Activated T-cell treated with anti-CD3 and anti-CD28 coated beads, Interleukin-2, amount 50 U/mL, for 48 hours (primary cell): ENCODE measurements at places on chromosomes 7 and 10.
A peak's percentile ranks its signal among the peaks of the same experiment; 100 is the strongest.

GRCh38 chr10:50387732-50388073, 136.4 kb upstream of the ASAH2 start:
- DNase-seq: no peak

DNA sequence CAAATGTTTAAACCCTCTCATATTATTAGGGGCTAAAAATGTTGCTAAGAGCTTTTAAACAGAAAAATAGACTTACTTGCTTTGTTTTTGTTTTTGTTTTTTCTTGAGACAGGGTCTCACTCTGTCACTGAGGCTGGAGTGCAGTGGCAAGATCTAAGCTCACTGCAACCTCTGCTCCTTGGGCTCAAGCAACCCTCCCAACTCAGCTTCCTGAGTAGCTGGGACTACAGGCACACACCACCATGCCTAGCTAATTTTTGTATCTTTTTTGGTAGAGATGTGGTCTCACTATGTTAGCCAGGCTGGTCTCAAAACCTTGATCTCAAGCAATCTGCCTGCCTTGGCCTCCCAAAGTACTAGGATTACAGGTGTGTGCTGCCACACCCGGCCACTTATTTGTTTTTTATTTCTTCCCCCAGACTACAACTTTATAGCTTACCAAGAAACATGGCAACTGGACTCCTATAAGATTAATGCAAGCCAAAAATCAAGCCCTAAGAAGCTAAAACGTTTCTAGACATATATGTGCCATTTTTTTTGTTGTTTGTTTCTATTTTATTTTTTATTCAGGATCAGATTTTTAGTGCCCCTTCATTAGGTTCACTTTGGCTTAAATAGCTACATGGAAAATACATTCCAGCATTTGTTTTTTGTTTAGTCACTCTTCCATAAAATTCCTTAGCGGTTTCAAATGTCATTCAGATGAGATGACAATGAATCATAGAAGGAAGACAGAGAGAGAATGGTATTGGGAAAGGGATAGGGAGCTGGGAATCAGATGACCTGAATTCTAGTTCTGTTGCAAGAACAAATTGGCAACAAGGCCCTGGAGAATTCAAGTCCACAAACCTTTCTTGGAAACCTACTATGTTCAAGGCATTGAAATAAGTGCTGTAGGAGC, 163.4 kb upstream of the MKLN1 start:
- no peak for DNase-seq

DNA sequence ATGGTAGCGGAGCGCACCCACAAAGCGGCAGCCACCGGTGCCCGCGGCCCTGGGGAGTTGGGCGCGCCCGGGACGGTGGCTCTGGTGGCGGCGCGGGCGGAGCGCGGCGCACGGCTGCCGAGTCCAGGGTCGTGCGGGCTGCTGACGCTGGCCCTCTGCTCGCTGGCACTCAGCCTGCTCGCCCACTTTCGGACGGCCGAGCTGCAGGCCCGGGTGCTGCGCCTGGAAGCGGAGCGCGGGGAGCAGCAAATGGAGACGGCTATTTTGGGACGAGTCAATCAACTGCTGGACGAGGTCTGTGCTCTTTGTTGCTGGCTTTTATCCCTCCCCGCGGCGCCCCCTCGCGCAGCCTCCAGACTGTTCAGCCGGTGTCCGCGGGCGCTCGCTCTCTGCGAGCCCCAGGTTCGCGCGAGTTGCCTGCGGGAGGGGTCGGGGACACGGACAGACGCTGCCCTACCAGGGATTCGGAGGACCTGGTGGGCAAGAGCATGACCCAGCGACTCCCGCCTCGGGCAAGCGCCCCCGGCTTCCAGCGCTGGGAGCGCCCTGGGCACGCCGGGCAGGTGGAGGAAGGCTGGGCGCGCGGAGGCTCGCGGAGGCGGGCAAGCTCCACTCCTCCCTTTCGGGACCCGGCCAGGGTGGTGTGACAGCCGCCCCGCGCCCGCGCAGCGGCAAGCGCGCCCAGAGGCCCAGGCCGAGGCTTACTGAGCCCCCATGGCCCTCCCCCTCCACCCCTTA, 887 bp downstream of the COL13A1 start:
- peak; percentile 22 for DNase-seq

GRCh38 chr10:61617586-61617985, 45.1 kb upstream of the CABCOCO1 start:
- no peak for DNase-seq

GRCh38 chr7:1160670-1161021, 650 bp upstream of the ZFAND2A start:
- no peak for DNase-seq

- DNase-seq: no peak
These were observed 27.2 kb downstream of the EZH2 start for GRCh38 chr7:148856891-148857290.

DNA sequence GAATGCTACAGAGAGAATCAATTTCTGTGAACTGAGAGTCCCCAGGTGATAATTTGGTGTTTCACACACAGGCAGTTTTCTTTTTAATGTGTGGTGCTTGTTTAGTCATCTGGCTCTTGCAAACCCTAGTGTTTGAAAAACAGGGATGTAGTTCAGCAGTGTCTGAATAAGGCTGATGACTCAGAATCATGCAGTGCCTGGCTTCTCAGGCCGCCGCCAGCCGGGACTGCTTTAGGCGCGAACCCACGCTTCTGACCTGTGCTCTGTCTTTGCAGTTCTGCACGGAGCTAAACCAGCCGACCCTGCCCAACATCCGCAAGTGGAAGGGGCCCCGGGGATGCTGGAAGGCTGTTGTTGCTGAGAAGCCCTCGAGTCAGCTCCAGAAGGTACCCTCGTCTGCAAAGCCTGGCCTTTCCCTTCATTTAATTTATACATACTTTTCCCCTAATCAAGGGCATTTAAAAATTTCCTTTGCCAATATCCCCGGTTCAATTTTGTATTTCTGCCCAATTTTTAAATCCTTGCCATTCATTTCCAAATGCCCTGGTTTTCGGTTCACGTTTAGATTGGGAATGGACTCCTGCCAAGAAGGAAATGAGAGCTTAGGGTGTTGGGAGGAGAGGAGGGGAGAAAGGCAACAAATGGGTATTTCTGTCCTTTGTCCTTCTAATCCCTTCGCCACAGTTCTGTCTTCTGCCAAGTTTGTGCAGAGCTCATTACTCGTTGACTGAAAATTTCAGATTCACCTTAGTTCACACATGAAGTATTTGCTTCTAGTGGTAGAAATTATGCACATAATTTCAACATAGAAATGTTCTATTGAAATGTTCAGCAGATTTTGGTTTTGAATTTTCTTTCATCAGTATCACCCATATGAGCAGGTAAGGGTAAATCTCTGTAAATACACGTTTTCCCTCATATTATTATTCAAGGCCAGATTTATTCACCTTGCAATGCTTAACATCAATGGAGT, 108.5 kb upstream of the ANLN start:
- DNase-seq: no peak

GRCh38 chr10:71536332-71536731, 139.6 kb downstream of the CDH23 start:
- no peak for DNase-seq

GRCh38 chr10:53477313-53477675, 704.7 kb upstream of the MBL2 start:
- no peak for DNase-seq

- DNase-seq: no peak
These were observed 323.1 kb upstream of the GALNT17 start for GRCh38 chr7:70808876-70809275.

- no peak for DNase-seq
These were observed 148.2 kb upstream of the ETV1 start for GRCh38 chr7:14137676-14138075.

- DNase-seq: no peak
These were observed 83.5 kb downstream of the SEMA3D start for GRCh38 chr7:85103357-85103756.

DNA sequence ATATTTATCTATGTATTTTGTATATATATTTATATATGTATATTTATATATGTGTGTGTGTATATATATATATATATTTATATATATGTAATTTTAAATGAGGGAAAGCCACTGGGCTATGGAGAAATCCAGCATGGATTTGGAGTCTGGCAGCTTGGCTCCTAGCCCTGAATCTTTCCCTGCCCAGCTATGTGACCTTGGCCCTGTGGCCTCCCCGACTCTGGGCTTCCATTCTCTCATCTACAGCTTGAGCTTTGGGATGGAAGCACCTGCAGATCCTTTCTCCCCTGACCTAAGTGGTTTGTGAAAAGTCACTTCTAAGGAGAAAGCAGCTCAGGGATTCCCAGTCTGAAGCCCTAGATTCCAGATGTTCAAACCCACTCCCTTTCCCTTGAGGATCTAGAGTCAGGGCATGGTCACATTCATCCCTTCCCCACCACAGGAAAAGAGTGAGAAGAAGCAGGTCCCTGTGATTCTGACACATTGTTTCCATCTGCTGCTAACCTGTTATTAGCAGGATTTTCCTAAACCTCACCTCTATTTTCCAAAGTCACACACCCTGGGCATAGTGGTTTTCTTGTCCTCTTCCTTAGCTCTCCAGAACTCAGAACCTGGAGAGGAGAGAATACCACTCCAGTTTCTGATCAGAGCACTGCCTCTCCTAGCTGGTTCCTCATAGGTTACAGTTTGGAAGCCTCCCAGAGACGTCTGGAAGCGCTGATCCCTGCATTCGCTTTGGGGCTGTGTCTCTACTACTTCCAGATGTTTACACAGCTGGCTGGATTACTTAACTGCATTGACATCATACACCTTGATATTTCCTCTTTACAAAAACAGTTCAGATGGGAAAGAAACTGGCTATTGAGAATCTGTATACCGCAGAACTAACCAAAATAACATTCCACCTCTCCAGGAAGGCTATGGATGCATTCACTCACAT, 327.5 kb upstream of the ZMIZ1 start:
- no peak for DNase-seq

GRCh38 chr7:3683546-3684539, 382.8 kb downstream of the SDK1 start:
- no peak for DNase-seq

- DNase-seq: peak; percentile 76
These were observed 3.1 kb upstream of the SLC18A3 start for GRCh38 chr10:49606981-49607535.

GRCh38 chr10:7819121-7819460, 786 bp downstream of the TAF3 start:
- no peak for DNase-seq

GRCh38 chr10:80739963-80740715, 202.4 kb downstream of the SH2D4B start:
- no peak for DNase-seq
